SK-N-SH treated with all-trans-retinoic acid at 6 μM for 48 hours (cell line): ENCODE measurements at places on chromosomes 12 and 14.
A peak's percentile ranks its signal among the peaks of the same experiment; 100 is the strongest.

DNA sequence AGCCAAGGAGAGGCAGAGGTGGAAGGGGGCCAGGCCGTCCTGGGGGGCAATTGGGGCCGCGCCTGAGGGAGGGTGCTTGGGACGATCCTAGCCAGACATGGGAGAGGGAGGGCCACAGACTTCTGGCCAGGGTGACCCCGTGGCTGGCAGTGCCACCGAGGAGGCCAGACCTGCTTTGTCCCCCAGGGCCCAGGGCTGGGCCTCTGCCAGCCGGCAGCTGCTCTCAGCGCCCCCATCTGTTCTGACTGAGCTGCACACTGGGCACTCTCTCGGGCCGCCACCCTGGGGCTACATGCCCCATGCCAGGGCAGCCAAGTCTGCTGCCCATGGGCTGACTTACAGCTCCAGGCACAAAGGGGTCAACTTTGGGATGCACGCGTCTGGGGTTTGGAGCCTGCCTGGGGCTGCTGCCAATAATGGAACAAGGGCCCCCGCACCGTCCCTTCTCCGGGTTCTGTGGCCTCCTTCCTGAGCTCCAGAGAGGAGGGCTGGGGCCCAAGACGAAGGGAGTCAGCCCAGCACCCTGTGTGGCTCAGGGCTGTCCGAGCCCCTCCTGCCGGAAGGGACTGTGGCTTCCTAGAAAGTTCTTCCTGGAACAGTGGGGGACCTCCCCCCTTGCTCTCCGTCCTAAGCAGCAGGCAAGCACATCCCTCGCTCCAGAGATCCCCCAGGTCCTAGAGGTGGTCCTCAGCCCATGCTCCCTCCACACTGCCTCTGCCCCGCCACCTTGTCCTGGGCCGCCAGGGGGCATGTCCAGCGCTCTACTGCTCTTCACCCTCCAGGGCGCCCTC is 1.1 kb downstream of the ADSS1 start:
- peak; percentile 48 for ATAC-seq

DNA sequence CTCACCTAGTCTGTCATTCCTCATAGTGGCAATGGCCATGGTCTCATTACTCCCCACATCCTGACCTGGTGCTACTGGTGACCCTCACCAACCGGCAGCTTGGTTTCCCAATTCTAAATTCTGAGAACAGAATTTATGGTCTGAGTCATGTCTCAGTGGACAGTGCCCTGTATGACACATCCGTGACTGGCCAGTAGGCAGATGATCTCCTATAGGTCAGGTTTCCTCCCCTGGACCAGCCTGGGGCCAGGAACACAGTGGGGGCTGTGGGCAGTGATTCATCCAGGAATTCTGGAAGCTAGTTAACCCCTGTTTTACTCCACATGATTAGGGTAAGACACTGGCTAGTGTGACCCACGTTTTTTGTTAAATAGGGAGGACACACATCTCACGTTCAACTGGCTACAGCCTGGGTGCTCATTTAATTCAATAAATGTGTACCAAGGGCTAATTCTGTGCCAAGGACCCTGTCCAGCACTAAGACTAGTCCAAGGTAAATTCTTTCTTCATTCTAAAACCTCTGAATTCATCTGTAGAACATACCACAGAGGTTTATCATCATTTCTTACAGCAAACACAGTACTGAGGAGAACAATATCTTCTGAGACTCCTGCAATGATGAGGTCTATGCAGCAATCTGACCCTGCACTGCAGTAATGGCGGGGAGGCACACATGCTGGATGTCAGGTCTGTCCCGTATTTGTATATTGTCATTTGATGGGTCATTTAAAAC is 249.6 kb upstream of the TBX3 start:
- ATAC-seq: peak; percentile 96

GRCh38 chr14:96195441-96196081 is 9.1 kb upstream of the BDKRB2 start:
- no peak for ATAC-seq

GRCh38 chr14:77409131-77409533 is 14.2 kb downstream of the NOXRED1 start:
- ATAC-seq: no peak

DNA sequence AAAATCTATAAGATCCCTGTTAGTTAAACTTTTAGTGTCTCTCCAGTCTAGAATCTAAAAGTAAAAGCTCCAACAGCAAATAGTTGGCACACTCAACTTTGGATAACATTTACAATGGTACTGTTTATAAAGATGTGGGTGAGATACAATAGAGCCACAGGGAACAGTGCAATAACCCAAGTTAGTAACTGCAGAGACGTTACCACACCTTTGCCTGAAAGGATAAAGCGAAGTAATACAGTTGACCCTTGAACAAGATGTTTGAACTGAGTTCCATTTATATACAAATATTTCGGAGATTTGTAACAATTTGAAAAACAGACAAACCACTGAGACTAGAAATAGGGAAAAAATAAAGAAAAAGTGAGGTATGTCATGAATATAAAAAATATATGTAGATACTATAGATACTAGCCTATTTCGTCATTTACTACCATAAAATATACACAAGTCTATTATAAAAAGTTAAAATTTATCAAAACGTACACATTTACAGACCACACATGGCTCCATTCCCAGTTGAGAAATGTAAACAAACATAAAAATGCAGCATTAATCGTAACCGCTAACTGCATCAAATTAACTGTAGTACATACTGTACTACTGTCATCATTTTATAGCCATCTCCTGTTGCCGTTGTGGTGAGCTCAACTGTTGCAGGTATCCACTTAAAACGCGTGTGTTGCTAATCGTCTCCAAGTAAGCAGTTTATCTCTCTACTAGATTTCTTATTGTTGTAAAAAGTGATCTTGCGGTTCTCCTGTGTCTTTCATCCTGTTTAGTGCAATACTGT is 56.5 kb upstream of the HIF1A start:
- no peak for ATAC-seq

GRCh38 chr12:24743941-24744793 is 204.7 kb downstream of the BCAT1 start:
- no peak for ATAC-seq

DNA sequence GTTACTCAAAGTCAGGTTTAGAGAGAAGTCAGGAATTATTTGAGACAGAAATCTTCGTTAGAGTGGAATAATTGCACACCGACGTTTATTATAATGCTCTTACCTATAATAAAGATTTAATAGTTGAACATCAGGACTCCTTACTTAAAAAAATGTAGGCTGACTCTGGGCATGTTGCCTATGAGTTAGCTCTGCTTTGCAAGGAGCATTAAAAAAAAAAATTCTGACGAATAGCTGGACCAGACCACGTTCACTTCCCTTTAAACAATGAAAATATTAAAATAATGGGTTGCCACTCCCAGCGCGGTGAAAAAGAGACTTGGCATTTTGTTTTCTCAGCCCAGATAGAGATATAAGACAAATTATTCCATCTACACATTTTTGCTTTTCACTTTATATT is 574 bp upstream of the FANCM start:
- ATAC-seq: no peak

DNA sequence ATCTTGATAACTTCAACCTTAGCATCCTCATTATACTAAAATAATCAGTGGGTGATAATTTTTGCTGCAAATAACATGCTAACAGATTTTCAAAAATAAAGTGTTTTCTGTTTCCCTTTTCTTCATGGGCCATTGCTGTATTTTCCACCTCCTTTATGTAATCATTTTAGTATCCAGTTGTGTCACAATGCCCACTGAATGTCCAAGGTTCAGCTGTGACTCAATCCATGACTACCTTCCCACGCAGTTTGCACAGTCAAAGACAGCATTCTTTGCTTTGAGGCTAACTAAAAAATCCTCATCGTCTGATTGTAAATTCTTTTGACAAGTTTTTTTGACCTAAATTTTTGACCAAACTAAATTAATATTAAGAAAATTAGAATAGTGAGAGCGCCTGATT is 474.1 kb downstream of the FLRT2 start:
- no peak for ATAC-seq

DNA sequence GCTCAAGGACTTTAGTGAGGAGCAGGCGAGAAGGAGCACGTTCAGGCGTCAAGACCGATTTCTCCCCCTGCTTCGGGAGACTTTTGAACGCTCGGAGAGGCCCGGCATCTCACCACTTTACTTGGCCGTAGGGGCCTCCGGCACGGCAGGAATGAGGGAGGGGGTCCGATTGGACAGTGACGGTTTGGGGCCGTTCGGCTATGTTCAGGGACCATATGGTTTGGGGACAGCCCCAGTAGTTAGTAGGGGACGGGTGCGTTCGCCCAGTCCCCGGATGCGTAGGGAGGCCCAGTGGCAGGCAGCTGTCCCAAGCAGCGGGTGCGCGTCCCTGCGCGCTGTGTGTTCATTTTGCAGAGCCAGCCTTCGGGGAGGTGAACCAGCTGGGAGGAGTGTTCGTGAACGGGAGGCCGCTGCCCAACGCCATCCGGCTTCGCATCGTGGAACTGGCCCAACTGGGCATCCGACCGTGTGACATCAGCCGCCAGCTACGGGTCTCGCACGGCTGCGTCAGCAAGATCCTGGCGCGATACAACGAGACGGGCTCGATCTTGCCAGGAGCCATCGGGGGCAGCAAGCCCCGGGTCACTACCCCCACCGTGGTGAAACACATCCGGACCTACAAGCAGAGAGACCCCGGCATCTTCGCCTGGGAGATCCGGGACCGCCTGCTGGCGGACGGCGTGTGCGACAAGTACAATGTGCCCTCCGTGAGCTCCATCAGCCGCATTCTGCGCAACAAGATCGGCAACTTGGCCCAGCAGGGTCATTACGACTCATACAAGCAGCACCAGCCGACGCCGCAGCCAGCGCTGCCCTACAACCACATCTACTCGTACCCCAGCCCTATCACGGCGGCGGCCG is 1.1 kb downstream of the PAX9 start:
- ATAC-seq: no peak
